ENCODE measurements at places on chromosomes 5 and 9.

- DNase-seq = no peak
Observed at GRCh38 chr5:159550951-159551350, 220.7 kb upstream of the IL12B start.

DNA sequence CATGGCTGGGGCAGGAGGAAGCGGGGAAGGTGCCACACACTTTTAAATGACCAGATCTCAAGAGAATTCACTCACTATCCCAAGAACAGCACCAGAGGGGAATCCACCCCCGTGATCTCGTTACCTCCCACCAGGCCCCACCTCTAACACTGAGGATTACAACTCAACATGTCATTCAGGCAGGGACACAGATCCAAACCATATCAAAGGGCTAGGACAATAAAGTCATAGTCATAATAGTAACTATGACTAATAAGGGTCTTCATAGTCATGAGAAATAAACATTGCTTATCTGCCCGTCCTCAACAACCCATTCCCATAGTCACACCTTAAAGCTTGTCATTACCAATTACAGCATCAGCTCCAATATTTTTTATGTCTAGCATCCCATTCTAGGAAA is 65.3 kb upstream of the SMC2 start:
- no peak for DNase-seq

DNA sequence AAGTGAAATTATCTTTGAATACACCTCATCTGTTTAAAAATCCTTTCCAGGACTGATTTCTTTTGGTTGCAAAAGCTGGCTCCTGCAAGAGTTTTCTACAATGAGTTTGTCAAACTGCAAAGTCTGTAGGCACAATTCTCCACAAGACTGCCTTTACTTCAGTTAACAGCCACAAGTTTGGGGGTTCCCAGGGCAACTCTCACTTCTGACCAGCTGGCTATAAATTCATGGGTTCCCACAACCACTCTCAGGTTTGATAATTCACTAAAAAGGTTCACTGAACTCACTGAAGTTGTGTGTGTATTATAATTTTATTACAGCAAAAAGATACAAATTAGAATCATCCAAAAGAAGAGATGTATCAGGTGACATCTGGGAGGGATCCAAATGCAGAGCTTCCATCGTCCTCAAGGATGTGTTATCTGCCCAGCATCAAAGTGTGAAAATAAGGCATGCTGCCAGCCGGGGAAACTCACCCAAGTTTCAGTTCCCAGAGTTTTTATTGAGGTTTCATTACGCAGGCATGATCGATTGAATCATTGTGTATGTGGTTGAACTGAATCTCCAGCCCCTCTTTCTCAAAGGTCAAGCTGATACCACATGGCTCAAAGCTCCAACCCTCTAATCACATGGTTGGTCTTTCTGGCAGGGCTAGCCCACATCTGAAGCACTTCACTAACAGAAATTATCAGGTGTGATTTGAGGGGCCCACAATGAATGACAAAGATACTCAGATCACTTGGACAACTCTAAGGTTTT is 19.0 kb upstream of the PSIP1 start:
- no peak for DNase-seq

DNA sequence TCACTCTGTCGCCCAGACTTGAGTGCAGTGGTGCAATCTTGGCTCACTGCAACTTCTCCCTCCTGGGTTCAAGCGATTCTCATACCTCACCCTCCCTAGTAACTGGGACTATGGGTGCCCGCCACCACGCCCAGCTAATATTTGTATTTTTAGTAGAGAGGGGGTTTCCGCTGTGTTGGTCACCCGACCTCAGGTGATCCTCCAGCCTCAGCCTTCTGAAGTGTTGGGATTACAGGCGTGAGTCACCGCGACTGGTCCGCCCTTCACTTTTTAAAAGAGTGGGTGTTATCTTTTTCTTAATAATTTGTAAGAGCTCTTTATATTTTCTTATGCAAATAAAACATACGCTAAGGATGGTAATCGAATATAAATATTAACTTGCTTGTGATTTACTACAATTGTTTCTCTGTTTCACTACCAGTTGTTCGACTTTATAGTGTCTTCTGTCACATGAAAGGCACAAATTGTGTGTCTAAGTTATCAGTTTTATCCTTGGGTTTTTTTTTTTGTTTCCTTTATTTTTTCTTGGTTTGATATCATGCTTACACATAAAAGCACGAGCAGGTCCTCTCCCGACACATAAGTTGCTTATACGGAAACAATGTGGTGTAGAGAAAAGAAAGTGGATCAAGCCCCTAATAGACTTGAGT is 1.9 kb upstream of the GPBP1 start:
- DNase-seq = peak; percentile 31

GRCh38 chr9:23496489-23497136 is 329.4 kb downstream of the ELAVL2 start:
- no peak for DNase-seq

- no peak for DNase-seq
Observed at GRCh38 chr9:82495884-82496777, 507.6 kb downstream of the SPATA31D1 start.

GRCh38 chr9:112061152-112061740 is 113.9 kb downstream of the SUSD1 start:
- no peak for DNase-seq

DNA sequence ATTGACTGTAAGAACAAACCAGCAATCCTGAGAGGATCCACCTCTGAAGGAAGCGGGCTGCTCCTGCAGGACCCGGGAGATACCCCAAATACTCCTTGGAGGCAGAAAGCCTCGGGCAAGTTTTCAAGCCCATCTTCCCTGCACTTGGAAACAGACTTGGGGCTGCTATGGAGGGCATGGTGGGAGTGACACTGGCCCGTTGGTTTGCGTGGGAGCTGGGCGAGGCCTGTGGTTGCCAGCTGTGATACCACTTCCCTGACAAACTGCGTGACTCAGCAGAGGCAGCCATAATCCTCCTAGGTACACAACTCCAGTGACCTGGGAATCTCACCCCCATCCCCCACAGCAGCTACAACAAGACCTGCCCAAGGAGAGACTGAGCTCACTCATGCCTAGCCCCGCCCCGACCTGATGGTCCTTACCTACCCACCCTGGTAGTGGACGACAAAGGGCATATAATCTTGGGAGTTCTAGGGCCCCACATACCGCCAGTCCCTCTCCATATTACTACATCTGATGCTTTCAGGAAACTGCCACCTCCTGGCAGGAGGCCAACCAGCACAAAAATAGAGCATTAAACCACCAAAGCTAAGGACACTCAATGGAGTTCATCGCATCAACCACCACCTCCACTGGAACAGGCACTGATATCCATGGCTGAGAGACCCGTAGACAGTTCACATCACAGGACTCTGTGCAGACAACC is 38.1 kb upstream of the VLDLR start:
- no peak for DNase-seq

DNA sequence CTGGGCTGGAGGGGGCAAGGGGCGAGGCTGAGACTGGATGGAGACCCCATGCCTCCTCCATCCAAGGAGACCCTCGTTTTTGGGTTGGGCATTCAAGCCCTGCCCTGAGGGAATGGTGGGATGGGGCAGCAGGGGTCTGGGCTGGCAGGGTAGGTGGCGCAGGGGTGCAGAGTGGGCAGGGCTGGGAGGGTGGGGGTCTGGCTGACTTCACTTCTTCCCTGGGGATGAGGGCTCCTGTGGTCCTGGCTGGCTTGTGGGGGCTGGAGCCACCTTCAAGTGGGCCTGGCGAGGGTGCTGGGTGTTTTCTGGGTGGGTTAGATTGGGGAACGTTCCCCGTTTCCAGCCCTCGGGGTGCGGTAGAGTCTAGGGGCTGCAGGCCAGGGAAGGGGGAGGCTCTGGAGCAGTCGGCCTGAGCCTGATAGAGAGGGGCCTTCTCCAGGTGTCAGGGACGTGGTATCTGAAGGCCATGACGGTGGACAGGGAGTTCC is 412 bp downstream of the LCN1 start:
- DNase-seq = no peak

DNA sequence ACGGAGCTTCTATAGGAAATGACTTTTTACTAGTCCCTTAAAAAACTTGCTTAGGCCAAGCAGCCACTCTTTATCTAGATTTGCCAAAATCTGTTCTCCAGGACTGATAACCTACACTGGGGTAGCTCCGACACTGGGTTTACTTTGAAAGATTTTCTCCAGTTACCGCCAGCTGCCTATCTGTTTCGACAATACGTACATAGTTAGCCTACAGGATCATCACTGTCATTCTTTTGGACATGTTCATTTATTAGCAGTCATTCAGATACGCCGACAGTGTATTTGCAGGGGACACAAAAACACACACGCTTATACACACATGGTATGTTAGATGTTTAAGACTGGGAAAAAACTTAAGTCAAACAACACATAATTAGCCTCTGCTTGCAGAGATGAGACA is 225.7 kb downstream of the DCP2 start:
- no peak for DNase-seq

GRCh38 chr5:149956685-149957084 is 3.9 kb upstream of the SLC26A2 start:
- no peak for DNase-seq

DNA sequence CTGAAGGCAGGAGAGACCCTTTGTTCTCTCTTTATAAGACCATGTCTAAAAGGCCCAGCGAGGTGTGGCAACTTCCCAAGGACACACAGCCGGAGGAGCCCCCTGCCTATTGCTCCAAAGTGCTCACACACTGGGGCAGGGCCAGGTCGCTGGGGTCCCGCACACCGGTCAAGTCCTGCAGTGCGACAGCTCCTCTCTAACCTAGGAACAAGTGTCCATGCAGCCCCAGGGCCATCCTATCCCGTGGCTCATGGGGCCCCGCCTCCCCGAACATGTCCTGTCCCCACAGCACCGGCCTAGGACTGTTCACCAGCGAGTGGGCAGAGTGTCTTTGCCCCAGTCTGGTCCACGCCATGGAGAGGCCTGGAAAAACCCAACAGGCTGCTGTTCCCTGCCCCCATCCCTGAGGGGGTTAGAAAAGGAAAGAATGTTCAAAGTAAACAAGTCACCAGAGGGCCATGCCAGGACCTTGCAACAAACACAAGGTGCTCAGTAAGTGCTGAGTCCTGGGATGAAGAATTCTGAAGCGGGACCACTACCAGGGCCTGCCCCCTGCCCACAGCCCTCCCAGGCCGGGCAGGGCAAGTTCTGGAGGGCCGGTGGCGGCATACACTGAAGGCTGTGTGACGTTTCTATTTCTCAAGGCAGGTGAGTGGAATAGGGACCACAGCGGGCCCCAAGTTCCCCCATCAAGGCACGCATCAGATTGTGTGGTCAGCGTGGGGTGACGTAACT is 938 bp downstream of the NINJ1 start:
- DNase-seq = no peak

GRCh38 chr5:100846772-100847171 is 56.3 kb downstream of the ST8SIA4 start:
- no peak for DNase-seq

GRCh38 chr9:33177086-33177485 is 9.9 kb upstream of the B4GALT1 start:
- DNase-seq = no peak

DNA sequence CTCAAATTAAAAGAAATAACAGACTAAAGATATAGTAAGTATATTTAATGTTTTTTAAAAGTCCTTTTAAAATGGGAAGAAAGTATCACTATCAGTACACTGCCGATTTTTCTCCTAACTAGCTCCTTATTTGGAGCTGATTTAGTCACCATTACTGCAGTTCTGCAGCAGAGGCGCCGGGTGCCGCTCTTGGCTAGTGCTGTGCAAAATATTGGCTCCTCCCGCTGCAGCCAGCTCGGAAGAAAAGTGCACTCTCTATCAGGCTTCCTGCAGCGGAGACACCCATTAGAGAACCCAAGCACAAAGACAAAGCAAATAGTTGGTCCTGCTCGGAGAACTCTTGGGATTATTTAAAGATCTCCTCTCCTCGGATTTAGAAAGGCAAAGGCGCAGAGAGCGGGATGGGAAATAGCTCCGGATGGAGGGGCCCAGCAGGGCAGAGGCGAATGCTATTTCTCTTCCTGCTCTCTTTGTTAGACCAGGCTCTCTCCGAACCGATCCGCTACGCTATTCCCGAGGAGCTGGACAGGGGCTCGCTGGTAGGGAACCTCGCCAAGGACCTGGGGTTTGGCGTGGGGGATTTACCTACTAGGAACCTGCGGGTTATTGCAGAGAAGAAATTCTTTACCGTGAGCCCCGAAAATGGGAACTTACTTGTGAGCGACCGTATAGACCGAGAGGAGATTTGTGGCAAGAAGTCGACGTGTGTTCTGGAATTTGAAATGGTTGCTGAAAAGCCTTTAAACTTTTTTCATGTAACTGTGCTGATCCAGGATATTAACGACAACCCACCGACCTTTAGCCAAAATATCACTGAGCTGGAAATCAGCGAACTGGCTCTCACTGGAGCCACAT is at the start of gene PCDHGB3:
Gene PCDHGB3, plus strand, starts transcription at position 249 of the 855 bp plus-strand sequence. Its CDS starts 153 bp downstream, at position 402.
- DNase-seq = peak; percentile 36

DNA sequence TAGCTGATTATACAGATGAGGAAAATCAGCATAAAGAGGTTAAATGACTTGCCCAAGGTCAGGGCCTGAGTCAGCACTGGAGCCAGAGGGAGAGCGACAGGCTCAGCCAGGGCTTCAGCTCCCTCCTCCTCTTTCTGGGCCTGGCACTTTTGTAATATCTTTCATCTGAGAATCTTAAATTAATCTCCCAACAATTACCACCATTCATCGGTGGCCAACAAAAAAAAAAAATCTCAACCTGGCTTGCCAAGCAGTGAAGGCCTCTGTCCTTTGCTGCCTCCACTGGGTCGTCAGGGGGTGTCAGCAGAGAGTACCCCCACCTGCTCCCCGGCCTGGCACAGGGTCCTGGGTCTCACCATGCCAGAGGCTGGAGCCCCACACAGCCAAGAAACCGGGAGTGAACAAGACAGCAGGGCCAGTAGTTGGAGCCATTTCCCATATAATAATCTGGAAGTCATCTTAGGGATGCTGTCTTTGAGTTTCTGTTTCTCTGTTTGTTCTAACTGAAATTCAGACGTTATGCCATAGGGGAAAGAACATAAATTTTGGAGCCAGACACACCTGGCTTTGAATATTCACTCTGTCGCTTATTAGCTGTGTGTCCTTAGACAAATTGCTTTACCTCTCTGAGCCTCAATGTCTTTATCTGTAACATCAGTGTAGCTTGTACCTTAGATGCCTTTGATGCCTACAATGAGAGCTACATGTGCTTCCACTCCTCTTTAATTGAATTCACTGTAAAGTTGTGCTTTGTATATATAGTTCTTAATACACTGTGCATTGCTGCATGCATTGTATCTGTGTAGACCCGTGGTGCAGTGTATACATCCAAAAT is 299.9 kb upstream of the MSX2 start:
- DNase-seq = no peak

DNA sequence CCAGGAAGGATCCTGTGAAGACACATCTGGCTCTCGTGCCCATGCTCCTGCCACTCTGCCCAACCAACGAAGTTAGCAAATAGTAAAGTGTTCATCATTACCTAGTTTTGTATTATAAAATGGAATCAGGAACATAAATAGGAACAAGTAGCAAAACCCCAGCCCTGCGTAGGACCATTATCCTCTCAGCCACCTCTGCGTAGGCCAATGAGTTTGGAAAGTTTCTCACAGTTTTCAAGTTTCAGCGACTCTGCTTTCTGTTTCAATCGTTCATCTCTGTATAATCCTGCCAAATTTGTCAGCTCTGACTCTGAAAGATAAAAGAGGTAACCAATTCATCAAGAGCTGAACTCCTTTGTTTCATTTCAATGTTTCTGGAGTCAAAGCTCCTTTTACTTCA is 10.1 kb upstream of the SPATA24 start:
- DNase-seq = no peak

- no peak for DNase-seq
Observed at GRCh38 chr5:124871303-124871702, 124.9 kb upstream of the ZNF608 start.

GRCh38 chr9:108017671-108018070 is 528.1 kb upstream of the KLF4 start:
- DNase-seq = no peak

- DNase-seq = no peak
Observed at GRCh38 chr5:84265130-84265529, 119.5 kb downstream of the EDIL3 start.

- DNase-seq = no peak
Observed at GRCh38 chr9:115694991-115695390, 458.6 kb upstream of the PAPPA start.

Data from stimulated activated CD4-positive, alpha-beta T cell treated with anti-CD3 and anti-CD28 coated beads, Interleukin-4, amount 100 ng/mL, for 1 hour (primary cell).